ENCODE measurements at places on chromosomes 5 and 9.

DNA sequence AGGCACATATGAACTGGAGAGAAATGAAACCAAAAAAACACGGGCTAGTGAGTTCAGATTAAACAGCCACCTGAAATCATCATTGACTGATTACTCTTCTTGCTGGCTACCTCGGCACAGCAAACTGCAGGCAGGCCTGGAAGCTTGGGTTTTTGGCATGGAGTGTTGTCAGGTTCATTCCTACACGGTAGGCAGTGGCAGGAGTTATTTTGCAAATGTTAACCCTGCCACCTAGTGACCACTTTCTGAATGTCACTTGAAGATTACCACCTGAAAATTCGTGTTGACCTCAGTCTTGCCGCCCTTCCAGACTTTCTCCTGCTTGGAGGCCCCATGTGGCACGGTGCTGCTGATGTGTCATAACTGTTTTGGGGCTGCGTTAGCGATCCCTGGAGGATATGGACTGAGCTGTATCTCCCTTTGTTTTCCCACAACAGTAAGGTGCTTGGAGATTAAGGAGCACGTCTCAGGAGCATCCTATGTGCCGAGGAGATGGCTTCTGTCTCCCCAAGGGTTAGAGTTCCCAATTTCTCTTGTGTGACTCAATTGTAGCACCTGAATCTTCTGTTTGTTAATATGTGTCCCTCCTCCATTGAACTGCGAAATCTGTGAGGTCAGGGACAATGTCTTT, 12.7 kb upstream of the CD180 start:
- DNase-seq: peak; percentile 70

GRCh38 chr5:171647904-171648260, 137.7 kb upstream of the SMIM23 start:
- DNase-seq: no peak

DNA sequence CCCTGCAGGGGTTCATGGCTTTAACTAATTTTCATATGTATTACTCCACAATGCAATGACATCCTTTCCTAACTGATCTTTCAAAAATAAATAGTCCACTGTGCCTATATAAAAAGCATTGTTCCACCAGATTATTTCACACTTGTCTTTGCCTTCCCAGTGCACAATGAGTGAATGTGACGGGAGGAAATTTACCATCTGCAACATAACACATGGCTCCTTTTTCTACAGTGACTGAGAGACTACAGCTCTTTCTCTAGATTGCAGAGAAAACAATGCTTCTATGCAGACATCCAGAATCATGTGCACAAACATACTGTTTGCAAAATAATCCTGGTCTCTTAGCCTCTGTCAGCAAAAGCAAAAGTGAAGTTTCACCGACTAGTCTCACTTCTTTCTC, 483.7 kb upstream of the PIK3R1 start:
- DNase-seq: no peak

DNA sequence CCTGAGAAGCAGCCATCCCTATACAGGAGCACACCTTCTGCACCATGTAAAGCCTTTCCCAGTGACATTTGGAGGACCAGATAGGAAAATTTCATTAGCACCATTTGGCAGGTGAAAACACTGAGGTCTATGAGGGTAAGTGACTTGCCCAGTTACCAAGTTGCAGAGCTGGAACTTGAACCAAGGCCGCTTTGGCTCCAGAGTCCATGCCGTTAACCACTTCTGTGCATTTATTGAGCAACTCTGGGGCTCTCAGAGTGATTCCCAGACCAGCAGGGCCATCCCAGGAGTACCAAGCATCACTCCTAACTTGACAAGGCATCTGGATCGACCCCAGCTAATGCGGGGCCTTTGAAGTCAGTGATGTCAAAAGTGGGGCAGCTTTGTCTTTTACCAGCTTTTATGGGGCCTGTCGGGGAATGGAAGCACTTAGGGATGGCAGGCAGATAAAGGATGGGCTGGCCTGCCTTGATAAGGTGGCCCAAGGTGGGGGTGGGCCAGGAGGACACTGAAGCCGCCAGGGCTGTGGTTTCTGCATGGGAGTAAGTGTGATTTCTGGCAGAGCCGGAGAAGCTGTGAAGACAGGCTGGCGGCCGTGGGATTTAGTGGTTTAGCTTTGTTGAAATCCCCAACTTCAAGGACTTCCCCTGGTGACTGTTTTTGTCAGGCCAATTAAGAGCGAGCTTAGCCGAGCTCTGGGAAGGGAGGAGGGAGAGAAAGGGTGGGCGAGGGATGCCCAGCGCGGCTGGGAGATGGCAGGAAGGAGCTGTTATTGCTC, 127.3 kb downstream of the MACROH2A1 start:
- no peak for DNase-seq

- DNase-seq: no peak
Measured at GRCh38 chr9:113472199-113472598, 8.7 kb downstream of the RGS3 start.

DNA sequence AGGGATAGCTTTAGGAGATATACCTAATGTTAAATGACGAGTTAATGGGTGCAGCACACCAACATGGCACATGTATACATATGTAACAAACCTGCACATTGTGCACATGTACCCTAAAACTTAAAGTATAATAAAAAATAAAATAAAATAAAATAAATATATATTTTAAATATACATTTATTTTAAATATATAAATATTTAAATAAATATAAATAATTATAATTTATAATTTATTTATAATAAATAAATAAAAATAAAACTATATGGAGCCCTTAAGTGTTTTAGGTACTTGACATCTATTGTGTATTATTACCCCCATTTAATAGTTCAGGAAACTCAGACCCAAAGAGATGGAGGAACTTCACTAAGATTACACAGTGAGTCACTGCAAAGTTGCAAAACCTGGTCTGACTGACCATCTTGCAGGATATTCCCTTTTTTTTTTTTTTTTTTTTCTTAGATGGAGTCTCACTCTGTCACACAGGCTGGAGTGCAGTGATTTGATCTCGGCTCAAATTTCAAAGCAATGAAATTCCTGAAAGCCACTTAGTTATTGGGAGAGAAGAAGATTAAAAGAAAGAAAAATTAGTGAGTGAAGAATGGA, 5.8 kb upstream of the C5orf52 start:
- peak; percentile 80 for DNase-seq

- DNase-seq: no peak
Measured at GRCh38 chr5:66608501-66608900, 12.3 kb downstream of the MAST4 start.

GRCh38 chr5:60640901-60641300, 59.1 kb downstream of the DEPDC1B start:
- DNase-seq: no peak

DNA sequence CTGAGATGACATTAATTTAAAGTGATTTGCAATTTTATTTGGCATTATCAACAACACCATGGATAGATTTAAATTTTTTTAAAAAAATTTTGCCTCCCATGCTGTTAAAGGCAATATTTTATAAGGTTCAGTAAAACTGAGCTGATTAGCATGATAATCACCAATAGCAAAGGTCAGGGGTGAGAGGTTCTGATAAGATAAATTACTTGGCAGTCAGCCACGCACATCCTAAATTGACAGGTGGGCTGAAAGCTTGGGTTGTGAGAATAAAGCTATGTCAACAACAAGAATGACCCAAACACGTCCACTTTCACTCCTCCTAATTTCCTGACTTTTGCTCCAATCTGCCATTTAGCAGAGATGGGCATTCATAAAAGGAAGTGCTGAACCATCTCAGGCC, 127.1 kb downstream of the LHFPL2 start:
- no peak for DNase-seq

DNA sequence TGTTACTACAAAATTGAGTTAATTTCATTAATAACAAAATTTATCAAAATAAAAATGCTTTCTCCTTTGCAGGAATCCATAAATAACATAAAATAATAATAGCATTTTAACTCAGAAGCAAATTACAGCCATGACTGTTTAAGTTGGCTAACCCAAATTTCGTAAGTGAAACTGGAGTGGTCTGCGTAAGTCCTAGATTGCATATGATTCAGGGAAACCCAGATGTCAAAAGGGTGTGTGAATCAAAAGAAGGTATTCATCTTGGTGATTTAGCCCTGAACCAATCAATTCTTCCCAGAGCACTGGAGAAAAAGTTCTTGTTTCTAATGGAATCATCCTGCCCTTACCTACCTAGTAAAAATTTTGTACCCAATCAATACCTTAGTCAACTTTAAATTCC, 547.6 kb downstream of the RAB3C start:
- DNase-seq: no peak

DNA sequence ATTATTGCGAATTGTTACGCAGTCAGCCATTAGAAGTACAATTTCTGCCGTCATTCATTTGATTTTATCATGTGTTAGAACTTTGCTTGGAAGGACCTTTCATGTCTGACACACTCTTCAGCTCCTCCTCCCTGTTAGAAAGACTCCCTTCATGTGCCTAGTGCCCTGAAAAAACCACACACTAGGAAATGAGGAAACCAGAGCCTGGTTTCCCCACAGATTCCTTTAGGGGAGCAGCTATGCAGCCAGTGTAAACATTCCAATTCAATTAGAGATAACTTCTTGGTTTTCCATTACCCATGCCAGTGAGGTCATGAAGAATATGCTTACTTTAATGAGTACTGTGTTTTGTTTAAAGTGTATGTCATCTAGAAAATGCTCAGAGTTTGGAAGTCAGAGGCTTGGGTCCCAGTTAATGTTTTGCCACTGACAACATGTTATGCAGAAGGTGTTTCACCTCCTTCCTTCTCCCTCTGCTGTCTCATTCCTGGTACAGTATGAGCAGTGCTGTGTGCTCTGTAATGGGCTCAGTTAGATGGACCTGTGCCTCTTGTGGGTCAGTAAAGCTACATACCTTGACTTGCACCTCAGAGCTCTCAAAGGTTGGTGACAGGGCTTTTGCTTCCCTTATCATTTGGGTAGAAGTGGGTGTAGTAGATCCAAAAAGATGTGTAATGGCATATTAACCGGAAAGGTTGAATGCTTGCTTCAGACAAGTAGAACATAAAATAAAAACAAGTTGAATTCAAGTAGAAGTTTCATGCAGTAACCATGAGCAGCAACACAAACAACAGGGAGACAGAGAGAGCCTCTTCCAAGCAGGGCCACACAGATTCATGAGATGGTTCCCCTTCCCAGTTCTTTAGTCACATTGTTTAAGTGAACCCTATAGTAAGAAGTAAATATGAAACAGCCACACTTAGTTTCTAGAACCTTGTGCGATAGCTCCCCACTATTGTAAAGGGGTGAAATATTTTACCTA, 52.6 kb upstream of the TNFAIP8 start:
- DNase-seq: peak; percentile 72

DNA sequence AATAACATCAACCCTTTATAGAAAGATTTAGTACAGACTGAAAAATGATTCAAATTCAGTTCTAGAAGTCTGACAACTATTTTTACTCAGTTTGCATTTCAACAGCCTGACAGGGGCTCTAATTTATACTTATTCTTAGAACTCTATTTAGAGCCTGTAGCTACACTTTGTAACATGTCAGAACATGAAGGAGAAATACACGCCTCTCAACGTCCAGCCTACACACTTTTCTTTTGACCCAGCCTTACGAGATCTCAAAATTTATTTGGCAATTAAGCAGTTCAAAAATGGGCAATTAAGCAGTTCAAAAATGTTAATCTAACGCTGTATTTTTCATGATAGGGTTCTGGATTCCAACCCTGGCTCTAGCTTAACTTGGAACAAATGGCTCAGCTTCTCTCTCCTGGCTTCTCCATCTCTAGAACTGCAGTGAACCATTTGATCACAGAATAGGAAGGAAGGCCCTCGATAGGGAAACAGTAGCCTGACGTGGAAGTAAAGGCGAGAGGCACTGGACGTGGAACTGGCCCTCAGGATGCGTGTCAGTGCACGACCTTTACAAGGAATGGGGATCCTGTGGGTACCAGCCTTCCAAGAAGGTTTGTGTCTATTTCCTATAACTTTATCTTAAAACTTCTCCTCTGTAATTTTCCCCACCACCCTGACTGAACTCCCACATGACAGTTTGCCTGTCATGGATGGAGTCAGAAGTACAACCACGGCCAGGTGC, 66.4 kb downstream of the PRRT1B start:
- no peak for DNase-seq

DNA sequence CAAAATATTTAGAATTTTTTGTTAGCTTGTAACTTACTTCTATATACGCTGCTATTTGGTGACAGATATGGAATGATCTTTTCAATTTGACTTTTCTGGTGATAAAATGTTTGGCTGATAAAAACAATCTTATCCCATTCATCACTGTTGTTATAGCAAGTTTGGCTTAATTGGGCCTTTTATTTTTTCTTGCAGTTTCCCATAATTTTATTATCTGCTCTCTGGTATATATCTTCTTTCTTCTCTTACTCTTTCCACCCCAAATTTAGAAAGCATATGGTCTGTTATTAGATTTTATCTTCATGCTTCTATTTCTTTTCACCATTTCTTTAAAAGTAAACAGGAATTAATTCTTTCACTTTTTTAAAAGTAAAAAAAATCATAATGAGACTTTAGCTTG, 474.4 kb downstream of the TLE1 start:
- no peak for DNase-seq

DNA sequence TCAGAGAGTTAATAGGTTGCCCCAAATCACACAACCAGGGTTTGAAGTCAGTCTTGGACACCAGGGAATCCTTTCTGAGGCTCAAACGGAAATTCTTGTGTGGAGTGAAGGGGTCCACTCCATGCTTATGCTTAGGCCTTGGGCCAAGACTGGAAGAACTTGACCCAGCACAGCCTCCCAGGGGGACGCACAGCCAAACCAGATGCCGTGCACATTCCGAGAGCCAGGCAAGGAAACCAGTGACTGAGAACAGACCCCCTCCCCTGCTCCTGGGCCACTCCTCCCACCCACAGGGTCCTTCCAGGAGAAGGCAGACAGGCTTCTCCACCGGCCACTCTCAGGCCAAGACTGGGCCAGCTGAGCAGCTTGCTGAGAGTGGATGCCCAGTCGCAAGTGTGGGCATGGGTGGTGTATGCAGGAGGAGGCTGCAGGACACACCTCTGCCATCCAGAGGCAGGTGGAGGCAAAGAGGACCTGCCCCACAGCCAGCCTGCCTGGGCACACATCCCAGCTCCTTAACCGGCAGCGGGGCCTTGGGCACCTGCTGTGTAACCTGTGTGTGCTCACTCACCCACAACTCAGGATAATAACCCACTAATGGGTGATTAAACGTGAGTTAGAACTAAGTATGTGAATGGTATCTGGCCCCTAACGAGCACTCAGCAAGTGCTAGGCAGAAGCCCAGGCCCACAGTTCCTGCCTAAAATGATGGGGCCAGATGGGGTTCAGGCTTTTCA, 38.0 kb downstream of the NIPAL4 start:
- no peak for DNase-seq

DNA sequence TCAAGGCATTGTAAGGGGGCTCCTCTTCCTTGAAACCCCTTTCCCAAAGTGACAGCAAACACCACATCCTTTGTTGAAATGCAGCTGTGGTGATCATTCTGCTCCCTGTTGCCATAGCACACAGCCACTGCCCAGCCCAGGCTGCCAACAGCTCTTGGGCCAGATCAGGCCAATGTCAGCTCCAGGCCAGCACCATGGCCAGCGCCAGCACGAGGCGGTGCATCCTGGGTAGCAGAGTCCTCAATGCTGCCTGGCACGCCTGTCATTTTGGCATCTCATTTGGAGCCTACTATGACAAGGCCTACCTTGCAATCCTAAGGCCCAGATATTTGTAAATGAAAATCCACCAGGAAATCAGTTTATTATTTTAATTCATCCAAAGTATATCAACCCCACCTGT, 390.6 kb downstream of the DNAH5 start:
- DNase-seq: no peak

Data from hepatic stellate cell (primary cell).